K562 (cell line): ENCODE measurements at places on chromosomes 6 and 20. TPM values are rescaled to one million over a fixed set of nuclear protein-coding genes. Genes with fewer than 3 reads are reported as not detected.

SDCBP2 gene
- 1.2 and 1.3 TPM in 2 replicates for polyA plus RNA-seq

- DNase-seq, result no peak
These were observed 64.5 kb downstream of the THBS2 start for GRCh38 chr6:169189182-169189581.

DNA sequence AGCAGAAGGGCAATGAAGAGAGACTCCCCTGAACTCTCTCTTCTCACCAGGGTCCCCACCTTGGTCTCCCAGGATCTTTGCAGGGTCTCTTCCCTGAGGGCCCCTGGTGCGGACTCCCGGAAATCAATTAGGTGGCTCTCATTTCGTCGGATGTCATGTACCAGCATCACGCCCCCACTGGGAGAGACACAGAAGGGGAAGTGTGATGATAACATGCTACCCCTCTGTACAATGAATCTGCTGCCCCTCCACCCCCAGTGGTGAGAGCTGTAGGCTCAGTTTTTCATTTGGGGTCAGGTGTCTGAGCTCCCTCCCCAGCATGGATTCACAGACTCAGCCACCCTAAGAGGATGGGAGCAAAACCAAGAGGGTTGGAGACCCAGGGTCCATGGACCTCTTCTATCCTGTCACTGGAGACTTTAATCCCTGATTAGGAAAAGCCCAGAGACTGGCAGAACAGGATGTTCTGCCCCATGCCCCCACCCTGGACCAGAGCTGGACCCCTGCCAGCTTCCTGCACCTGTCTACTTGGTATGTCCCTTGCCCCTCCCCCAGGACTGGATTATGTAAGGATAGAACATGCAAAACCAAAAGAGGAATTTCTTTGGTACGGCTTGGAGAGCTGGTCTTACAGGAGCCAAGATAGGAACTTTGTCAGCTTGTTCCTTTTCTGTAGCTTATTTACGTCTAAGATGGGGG, 11.1 kb downstream of the GGT7 start:
- peak; percentile 8 for DNase-seq

GRCh38 chr20:31909253-31910070, 39.0 kb downstream of the TTLL9 start:
- no peak for DNase-seq

DNA sequence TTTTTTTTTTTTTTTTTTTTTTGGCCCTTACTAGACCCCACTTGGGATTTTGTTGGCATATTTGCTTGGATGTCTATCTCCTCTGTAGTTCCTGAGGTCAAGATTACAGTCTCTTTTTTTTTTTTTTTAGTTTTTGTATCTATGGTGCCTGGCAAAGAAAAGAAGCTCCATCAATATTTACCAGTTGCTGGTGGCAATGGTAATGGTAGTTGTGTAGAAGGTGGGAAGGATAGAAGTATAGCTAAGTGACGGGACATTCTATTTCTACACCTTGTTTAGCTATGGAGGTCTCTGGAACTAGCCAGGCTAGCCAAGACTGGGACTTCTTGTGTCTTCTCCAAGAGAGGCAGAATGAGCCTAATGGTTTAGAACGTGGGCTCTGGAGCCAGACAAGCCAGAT, 42.2 kb upstream of the TNFAIP3 start:
- DNase-seq, result no peak

GRCh38 chr6:125499535-125499934, 197.8 kb upstream of the HDDC2 start:
- no peak for DNase-seq

DNA sequence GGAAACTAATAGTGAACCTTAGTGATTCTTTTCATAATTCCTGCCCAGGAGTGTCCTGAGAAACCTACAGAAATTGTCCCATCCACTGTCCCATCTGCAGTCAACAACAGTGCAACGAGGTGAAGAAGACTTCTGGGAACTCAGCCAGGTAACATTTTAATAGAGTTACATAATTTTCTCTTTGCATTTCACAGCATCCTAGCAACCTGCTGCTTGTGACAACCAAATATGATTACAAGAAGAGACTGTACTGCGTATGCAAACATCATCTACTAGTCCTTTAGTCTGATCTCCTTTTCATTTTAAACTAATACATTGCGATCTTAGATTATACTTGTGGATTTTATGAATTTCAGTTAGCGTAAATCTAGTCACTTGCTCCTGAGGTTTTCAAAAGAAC, 951.6 kb downstream of the TFAP2A start:
- DNase-seq, result no peak

- peak; percentile 68 for DNase-seq
These were observed 719 bp upstream of the EDN1 start for GRCh38 chr6:12289365-12289919.

- DNase-seq, result no peak
These were observed 24.3 kb upstream of the OLIG3 start for GRCh38 chr6:137518386-137518983.

GRCh38 chr6:22886650-22887581, 317.6 kb downstream of the HDGFL1 start:
- no peak for DNase-seq

EPPIN gene
- polyA plus RNA-seq, result not detected in 2 replicates

DNA sequence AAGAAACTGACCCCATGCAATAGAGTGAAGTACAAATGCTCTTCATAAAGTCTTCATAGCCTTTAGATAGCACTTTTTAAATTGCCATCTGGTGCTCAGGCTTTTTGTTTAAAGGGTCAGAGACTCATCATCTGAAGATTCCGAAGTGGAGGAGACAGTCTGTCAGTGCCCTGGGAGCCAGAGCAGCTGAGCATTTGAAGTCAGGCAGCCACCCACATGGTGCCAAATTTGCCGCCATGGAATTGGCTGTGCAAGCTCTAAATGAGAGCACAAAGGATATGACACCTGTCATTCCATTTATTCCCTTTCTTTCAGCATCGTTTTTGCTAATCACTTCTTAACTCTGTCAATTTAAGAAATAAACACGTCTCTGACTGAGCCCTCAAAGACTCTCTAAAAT, 32.8 kb upstream of the CEP162 start:
- no peak for DNase-seq
